ENCODE measurements at places on chromosomes 11 and 22. TPM values are rescaled to one million over a fixed set of nuclear protein-coding genes. Genes with fewer than 3 reads are reported as not detected.

Gene NRIP3
- 37.9 TPM for total RNA-seq

Gene NPTXR
- 4.6 TPM for total RNA-seq

Gene TRIM51
- total RNA-seq, result not detected

Gene MMP3
- total RNA-seq, result 54.4 TPM

Gene LPXN
- total RNA-seq, result 11.2 TPM

Gene ZBTB16
- total RNA-seq, result under 0.01 TPM

Gene OSM
- not detected for total RNA-seq

Gene DYNC2H1
- 91.6 TPM for total RNA-seq

Gene CADM1
- 5.5 TPM for total RNA-seq

Gene ADM2
- total RNA-seq, result 1.8 TPM

Gene FLRT1
- total RNA-seq, result 0.12 TPM

Gene FAM111B
- 22.4 TPM for total RNA-seq

Gene GAL3ST3
- total RNA-seq, result not detected

Gene ISX
- total RNA-seq, result not detected

Gene RRP7A
- 33.4 TPM for total RNA-seq

Gene TMPRSS5
- total RNA-seq, result under 0.01 TPM

Gene MS4A3
- not detected for total RNA-seq

Gene MLC1
- total RNA-seq, result not detected

Gene ARSA
- 15.5 TPM for total RNA-seq

Gene PDE2A
- total RNA-seq, result 0.50 TPM

Gene OR4D5
- not detected for total RNA-seq

Gene TSG101
- total RNA-seq, result 78.9 TPM

Gene NOX4
- 6.7 TPM for total RNA-seq

Gene GAB4
- not detected for total RNA-seq

Gene ROBO3
- total RNA-seq, result 13.4 TPM

Gene TEX12
- 0.11 TPM for total RNA-seq

Gene DCPS
- total RNA-seq, result 12.2 TPM

Gene SCGB2A2
- not detected for total RNA-seq

Gene MYO18B
- total RNA-seq, result not detected

Gene IGSF9B
- 0.50 TPM for total RNA-seq

Gene CEND1
- 1.00 TPM for total RNA-seq

Gene CDC42BPG
- total RNA-seq, result 0.11 TPM

Gene OR51B4
- total RNA-seq, result 0.11 TPM

Gene OR52L1
- not detected for total RNA-seq

Gene HBB
- not detected for total RNA-seq

Gene OR51T1
- total RNA-seq, result not detected

Gene MMP8
- 0.11 TPM for total RNA-seq

Gene BET1L
- 21.6 TPM for total RNA-seq

Gene PNPLA3
- 3.5 TPM for total RNA-seq

Gene TUBA8
- total RNA-seq, result 0.62 TPM

Gene MIOX
- total RNA-seq, result not detected

Gene ARL2
- 74.7 TPM for total RNA-seq

Gene SMIM35
- total RNA-seq, result not detected

Gene BTG4
- not detected for total RNA-seq

Gene RBX1
- total RNA-seq, result 87.8 TPM

Gene ADSL
- 179 TPM for total RNA-seq

Gene SLC6A5
- not detected for total RNA-seq

Gene RAB38
- 3.4 TPM for total RNA-seq

Gene OVCH2
- not detected for total RNA-seq

Gene GRAP2
- not detected for total RNA-seq

Gene TST
- total RNA-seq, result 31.9 TPM

Gene MED15
- 45.4 TPM for total RNA-seq

Gene OR2AG2
- total RNA-seq, result 0.55 TPM

Gene TMEM191B
- total RNA-seq, result 0.12 TPM

Gene C11orf86
- not detected for total RNA-seq

Gene OR51B2
- total RNA-seq, result not detected

All from uterine smooth muscle cell (primary cell).